AG04449 (cell line): ENCODE measurements at places on chromosomes 13 and 19.

GRCh38 chr19:58345558-58345957 is 7.7 kb downstream of the A1BG start:
- no peak for DNase-seq

DNA sequence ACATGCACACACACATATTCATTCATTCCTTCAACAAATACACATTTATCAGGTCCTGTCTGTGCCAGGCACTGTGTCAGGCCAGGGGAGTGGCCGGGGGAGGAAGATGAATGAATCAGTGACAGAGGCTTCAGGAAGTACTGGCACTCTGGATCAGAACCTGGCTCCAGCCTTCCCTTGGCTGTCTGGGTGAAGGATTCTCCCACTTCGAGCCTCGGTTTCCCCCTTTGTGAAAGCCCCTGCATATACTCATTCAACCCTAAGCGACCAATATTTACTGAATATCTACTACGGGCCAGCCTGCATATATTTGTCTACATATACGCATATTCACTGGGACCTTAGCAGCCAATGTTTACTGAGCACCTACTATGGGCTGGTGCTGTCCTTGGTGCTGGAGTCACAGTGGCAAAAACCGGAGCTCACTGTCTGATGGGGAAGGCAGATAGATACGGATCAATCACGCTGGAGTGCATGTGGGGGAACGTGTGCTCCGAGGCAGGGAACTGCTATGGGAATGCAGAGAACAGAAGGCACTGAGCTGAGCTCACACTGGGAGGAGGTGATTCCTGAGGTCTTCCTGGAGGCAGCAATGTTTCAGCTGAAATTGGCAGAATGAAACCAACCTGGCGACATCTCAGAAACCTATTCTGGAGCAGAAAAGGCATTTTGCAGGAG is 636 bp upstream of the ZNF579 start:
- no peak for DNase-seq

GRCh38 chr13:64709079-64709478 is 2521.1 kb downstream of the PCDH9 start:
- DNase-seq: no peak

DNA sequence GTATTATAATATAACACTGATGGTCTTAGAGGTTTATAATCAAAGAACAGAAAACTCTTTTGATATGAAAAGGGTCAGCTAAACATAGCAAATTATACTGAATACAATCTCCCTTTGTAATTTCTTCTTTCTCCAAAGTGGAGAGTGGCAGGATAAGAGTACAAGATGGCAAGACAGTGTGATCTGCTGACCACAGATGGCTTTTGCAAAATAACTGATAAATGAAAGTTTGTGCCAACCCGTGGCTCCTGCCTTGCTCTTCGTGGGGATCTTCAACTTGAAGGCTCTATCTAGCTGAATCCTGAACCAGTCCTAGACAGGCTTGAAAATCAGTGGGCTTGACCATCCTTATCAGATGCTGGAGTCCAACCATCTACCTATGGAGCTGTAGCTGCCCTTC is 185.7 kb downstream of the VWA8 start:
- DNase-seq: no peak

DNA sequence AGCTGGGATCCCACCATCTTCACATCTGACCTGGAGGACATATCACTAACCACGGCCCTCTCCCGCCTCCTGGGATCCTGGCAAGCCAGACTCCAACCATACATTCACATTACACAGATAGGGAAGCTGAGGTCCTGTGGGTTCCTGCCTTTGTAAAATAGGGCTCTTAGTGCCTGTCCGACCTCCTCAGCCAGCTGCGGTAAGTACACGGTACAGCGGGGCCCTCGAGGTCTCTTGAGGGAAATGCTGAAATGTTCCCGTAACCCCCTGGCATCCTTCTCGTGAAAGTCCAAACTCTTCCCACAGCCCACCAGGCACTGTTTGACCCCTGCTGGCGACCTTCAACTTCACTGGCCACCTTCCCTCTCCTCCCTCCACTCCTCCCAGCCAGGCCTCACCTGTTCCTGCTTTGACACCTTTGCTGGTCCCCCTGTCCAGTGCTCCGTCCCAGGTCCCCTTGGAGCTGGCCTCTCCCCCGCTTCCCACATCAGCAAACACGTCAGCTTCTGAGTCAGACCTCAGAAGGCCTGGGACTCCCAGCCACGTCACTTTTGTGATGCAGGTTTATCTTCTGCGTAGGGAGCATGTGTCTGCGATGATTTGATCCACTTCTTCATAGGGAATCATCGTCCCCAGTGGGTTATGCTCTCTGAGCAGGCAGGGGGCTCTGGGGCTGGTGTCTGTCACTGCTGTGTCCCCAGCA is 8.8 kb upstream of the GNG7 start:
- no peak for DNase-seq

- DNase-seq: no peak
Observed at GRCh38 chr19:38388349-38389100, at the start of gene SPRED3. Gene SPRED3 (plus strand): TSS chr19:38388697. CDS start chr19:38390303, 1,606 bp downstream.

- DNase-seq: no peak
Observed at GRCh38 chr13:107518780-107519179, 696.6 kb downstream of the LIG4 start.

DNA sequence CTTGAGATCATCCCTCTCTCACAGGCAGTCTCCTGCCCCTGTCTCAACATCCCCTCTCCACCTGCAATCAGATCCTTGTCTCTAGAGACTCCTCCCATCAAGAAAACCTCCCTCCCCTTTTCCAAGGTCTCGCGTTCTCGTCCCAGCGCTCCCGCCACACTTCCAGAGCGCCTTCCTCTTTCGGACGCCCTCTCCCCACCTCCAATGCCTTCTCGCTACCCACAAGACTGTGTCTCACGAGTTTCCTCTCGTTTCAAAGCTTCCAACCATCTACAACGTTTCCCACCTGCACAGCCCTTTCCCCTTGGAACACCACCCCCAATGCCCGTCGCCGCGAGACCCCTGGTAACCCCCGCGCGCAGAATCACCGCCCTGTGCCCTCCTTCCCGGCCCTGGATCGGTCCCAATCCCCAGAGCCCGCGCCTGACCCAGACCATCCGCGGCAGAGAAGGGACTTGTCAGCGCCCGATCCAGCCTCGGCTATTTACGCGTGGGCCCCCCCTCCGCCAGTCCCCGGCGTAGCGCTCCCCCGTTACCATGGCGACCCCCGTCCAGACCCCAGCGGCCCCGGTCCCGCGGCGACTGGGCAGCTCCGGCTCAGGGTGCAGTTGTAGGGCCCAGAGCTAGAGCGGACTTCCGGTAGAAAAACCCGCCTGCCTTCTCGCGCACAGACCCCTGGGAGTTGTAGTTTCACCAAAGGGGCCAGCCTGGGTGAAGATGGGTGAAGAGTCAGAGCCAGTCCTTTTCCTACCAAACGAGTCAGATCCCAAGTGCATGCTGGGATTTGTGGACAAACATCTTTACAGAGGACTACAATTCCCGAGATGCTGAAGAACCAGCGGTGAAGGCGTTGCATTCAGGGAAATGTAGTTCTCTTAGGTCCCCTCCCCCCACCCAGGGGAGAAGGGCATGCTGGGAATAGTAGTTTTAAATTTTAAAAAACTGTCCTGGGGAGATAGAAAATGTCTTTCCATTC is at the start of gene AP2S1:
Gene AP2S1 (minus strand): TSS at position 619 of the 976 bp plus-strand sequence. CDS start 80 bp downstream, at position 539.
- peak; percentile 95 for DNase-seq

GRCh38 chr19:14472202-14472938 is 2.8 kb downstream of the PTGER1 start:
- DNase-seq: no peak

GRCh38 chr19:56403261-56403660 is 871 bp upstream of the ZNF583 start:
- DNase-seq: no peak

DNA sequence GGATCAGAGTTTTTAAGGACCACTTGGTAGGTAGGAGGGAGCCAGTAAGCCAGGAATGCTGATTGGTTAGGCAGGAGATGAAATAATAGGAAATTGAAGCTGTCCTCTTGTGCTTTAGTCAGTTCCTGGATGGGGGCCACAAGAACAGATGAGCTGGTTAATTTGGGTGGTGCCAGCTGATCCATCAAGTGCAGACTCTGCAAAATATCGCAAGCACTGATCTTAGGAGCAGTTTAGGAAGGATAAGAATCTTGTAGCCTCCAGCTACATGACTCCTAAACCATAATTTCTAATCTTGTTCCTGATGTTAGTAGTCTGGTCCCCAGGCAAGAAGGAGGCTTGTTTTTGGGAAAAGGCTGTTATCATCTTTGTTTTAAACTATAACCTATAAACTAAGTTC is 117.9 kb upstream of the GPR12 start:
- no peak for DNase-seq

GRCh38 chr13:30676672-30677071 is 58.7 kb upstream of the ALOX5AP start:
- DNase-seq: no peak
